Fibroblast of skin of left quadriceps (primary cell): ENCODE measurements at places on chromosomes 6 and 20.

GRCh38 chr6:15560713-15561112 lies 102.1 kb downstream of the DTNBP1 start:
- no peak for DNase-seq

GRCh38 chr20:47810721-47811347 lies 25.6 kb upstream of the SULF2 start:
- no peak for DNase-seq

- no peak for DNase-seq
Measured at GRCh38 chr20:34977365-34978091, 21.9 kb downstream of the MYH7B start.

GRCh38 chr6:145731447-145731846 lies 3.9 kb downstream of the EPM2A start:
- no peak for DNase-seq

DNA sequence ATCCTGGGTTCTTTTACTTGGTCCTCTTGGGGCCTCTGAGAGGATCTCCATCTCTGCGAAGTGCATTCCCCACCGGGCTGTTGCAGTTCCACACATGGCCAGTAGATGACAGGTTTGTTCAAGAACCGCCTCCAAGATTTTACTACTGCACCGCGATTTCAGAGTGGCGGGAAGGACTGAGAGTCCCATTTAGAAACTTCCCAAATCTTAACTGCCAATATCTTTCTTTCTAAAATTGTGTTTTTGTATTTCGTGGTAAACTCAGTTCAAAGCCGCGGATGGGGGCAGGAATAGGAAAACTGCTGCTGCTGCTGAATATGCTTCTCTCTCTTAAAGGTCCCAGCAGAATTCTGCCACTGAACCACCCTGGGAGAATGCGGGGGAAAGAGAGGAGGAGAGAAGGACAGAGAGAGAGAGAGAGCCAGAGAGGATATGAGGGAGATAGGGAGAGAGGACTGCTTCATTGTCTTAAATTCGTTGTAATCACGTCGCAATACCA lies 8.6 kb upstream of the BTNL2 start:
- DNase-seq: no peak

DNA sequence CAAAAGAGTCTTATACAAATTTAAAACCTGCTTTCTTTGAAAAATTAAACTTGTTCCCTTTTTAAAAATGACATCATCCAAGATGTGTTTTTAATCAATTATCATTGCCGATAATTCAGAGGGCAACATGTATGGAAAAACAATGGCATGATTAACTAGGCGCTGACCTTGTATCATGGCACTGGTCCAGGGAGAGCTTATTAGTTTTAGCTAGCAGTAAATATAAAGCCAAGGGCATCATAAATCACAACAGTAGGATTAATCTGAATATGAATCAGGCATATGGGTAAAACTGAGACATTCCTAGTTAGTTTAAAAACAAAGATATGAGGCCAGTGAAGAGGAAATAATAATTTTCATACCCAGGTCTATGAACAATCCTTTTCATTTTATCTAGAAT lies 374.0 kb downstream of the HDGFL1 start:
- DNase-seq: no peak
